ENCODE measurements at places on chromosomes 11 and 22. TPM values are rescaled to one million over a fixed set of nuclear protein-coding genes. Genes with fewer than 3 reads are reported as not detected.
A peak's percentile ranks its signal among the peaks of the same experiment; 100 is the strongest.

DNA sequence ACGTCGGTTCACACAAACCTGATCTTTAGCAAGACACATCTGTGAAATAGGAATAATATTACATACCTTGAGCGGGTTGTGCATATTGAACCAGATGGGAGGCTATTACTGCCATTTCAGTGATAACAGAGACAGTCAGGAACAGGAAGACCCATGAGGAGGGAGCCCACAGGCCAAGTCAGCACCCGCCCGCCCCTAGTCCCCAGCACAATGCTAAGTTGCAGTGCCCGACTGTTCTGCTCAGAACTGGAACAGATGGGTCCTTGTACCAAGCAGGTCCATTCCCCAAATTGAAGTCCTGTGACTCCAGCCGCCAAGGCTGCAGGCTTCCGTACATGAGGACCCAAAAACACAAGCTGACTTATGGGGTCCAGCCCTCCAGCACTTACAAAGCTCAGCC, 9.3 kb downstream of the CXCR5 start:
- no peak for DNase-seq

ARHGAP1 gene
- 4.1 TPM for total RNA-seq

DNA sequence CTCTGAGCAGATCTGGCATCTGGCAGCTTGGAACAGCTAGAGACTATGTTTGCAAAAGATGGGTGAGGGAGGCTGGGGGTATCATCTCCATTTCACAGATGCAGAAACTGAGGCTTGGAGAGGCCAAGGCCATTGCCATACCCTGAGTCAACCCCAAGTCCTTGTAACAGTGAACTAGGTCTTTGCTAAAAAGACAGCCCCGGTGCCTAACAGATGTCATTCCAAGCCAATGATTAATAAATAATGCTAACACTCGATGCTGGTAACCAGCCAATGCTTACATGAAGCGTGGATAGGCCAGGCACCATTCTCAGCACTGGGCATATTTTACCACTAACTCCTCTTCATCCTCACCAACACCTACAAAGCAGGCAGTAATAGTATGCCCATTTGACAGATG, 164.0 kb downstream of the MN1 start:
- no peak for DNase-seq

DNA sequence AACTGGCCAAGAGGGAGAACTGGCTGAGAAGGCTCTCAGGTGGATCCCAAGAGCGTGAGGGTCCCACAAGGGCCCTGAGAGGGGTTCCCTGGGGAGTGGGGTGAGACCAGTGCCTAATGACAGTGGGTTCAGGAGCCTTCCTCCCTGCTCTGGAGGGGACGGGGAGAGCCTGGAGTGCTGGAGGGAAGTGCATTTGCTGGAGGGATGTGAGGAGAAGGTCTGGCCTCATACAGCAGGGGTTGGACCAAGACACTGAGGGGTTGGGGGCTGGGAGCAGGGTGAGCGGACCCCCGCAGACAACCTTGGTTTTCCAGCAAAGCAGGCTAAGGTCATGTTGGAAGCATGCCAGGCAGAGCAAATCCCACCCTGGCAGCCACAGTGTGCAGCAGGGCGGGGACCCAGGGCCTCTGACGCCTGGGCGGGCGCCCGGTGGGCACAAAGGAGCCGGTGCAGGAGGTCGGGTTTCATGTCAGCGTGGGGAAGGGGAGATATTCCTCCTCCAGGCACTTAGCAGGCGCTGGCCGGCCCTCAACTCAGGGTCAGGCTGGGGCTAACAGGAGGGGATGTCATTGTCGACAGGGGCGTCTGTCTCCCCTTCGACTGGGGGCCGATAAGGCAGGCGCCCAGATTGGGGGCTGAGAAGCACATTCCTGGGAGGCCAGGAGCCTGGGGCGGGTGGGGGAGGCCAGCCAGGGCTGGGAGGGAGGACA, 3.1 kb upstream of the DERL3 start:
- DNase-seq, result no peak

VPREB1 gene
- total RNA-seq, result not detected

- DNase-seq, result peak; percentile 77
Measured at GRCh38 chr22:46737976-46738646, at the start of gene CERK. TSS of gene CERK (minus strand) at chr22:46738252. CDS start at chr22:46738148, 104 bp downstream.

GRCh38 chr11:31655483-31655882, 145.9 kb downstream of the ELP4 start:
- DNase-seq, result no peak

DNA sequence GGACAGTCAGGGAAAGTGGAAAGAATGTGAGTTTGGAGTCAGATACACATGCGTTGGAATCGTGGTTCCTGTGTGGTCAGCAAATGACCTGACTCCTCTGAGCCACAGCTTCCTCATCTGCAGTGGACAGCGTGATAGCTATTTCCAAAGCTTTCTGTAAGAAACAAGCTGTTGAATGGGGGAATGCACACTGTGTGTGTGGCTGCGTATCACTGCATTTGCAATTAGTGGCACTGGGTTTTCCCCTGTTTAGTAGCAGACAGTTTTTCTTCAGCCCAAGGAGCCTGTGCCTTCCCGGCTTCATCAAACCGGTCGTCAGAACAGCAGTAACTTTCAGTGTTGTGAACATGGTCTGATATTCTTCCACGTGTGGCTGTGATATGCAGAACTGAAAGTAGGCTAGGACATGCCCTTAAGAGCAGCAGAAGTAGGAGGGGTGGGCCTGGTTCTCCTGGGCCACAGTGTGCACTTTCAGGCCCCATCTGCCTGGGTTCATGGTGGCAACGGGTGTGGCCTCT, 121.5 kb downstream of the RRAS2 start:
- no peak for DNase-seq

MAJIN gene
- not detected for total RNA-seq

- DNase-seq, result no peak
Measured at GRCh38 chr11:67357831-67358670, 4.7 kb upstream of the POLD4 start.

OR10AG1 gene
- total RNA-seq, result not detected

DNA sequence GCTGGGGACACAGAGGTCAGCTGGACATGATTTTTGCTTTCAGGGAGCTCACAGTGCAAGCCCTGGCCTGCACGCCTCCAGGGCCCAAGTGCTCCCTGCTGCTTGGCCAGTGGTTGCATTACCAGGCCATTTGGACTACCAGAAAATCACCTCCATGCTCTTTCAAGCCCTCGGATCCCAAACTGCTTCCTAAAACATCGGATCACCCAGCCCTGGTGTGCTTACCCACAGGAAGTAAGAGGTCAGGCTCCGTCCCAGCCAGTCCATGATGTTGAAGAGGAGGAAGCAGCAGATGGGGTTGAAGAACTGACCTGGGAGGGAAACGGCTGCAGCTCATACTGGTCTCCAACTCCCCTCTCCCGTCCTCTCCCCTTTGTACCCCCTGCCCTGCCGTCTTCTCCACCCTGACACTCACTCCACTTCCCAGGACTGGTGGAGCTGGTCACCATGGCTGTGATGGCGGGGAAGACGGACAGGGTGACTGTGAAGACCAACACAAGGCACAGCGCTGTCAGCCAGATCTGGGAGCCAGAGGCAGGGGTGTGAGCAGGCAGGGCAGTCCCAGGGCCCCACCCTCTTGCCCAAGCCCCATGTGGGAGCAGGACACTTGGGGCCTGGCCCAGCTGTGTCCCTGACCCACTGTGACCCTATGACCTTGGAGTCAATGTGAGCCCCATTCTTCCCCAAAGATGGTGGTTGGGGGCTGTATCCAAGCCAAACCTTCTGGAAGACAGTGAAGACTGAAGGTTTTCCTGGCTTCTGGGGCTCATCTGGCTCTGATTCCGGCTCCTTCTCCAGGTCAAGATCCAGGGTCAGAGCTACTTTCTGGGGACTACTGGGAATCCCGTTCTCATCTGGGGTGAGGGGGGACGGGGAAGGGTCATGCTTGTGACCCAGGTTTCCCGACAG, 5.6 kb downstream of the SLC29A2 start:
- no peak for DNase-seq

SMIM35 gene
- total RNA-seq, result not detected

- DNase-seq, result peak; percentile 50
Measured at GRCh38 chr11:45021692-45022141, 71.0 kb upstream of the TP53I11 start.

- DNase-seq, result peak; percentile 37
Measured at GRCh38 chr22:17955590-17956379, 68.6 kb downstream of the MICAL3 start.
